CD4-positive, alpha-beta T cell treated with Interleukin-4 for 1 hour (primary cell): ENCODE measurements at places on chromosomes 2 and 18.

DNA sequence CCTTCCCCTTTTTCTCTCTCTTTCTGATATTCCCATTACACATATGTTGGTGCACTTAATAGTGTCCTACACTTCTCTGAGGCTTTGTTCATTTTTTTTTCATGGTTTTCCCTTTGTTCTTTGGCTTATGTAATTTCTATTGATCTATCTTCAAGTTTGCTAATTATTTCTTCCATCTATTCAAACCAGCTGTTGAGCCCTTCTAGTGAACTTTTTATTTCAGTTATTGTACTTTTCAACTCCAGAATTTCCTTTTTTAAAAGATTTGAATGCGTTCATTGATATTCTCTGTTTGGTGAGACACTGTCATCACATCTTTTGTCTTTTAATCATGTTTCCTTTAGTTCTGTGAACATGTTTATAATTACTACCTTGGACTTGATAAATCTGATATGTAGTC lies 118.2 kb downstream of the ARHGEF4 start:
- DNase-seq: no peak

GRCh38 chr2:184765112-184765895 lies 167.0 kb downstream of the ZNF804A start:
- DNase-seq: no peak

- DNase-seq: no peak
Measured at GRCh38 chr18:29104227-29104626, 927.3 kb upstream of the CDH2 start.

DNA sequence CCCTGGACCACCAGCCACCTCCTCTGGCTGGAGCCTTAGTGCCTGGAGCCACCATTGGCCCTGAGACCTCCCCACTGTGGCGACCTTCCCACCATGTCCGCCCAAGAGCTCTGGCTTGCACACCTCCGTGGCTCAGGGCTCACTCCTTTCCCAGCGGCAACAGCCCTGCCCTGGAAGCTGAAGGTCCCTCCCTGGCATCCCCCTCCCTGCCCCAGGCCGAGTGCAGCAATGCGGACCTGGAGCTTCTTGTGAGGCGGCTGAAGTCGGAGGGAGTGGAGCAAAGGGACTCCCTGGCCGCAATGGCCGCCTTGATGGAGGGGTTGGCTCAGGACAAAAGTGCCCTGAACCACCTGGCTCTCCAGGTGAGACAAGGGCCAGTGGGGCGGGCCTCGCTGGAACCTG lies 28.6 kb downstream of the CROCC2 start:
- DNase-seq: no peak

DNA sequence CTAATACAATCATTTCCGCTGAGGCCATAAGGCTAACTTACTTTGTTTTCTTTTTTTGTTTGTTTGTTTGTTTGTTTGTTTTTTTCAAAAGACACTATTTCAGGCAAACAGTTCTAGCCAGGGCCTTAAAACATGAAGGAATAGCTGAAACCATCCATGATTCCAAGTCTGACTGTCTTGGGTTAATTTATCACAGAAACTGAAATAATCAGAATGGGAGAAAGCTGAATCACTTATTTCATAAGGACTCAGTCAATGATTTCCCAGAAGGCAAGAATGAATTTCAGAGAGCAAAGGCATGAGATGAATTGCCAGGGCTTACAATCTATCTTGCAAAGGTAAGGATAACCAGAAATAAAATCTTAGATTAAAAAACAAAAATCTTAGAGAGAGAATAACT lies 1315.1 kb downstream of the SUCLG1 start:
- no peak for DNase-seq

- no peak for DNase-seq
Measured at GRCh38 chr18:11541179-11541578, 68.2 kb upstream of the SLC35G4 start.

- no peak for DNase-seq
Measured at GRCh38 chr2:30981510-30981909, 156.7 kb downstream of the GALNT14 start.

- no peak for DNase-seq
Measured at GRCh38 chr18:42620657-42621056, 494.8 kb downstream of the RIT2 start.

- no peak for DNase-seq
Measured at GRCh38 chr2:24276349-24276899, 83.9 kb downstream of the ITSN2 start.

- no peak for DNase-seq
Measured at GRCh38 chr2:232511336-232511890, 8.8 kb upstream of the PRSS56 start.

GRCh38 chr2:216117561-216118340 lies 8.6 kb downstream of the XRCC5 start:
- DNase-seq: no peak

- DNase-seq: peak; percentile 40
Measured at GRCh38 chr2:97740590-97741182, 27.3 kb downstream of the ZAP70 start.

DNA sequence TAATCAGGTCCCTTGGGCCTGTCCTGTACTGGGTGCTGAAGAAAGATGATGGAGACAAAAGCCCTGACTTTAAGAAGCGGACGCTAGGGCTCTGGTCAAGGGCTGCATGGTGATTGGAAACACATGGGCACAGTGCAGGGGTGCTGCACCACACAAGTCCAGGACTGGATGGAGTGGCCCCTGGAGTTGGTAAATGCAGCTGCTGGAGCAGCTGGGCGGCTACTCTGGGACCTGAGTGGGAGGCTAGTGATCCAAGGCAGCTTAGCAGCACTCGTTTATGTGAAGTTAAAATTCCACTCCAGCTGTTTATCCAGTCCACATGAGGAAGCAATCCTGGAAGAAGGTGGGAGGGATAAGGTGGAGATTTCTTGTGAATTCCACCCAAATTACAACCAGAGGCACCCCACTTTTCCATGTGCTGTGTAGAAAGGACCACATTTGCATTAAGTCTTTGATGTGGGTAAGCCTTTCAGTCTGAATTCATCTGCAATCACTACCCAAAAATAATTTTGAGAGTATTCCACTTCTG lies 24.9 kb downstream of the MERTK start:
- no peak for DNase-seq

GRCh38 chr2:2698182-2699120 lies 367.4 kb upstream of the MYT1L start:
- no peak for DNase-seq

DNA sequence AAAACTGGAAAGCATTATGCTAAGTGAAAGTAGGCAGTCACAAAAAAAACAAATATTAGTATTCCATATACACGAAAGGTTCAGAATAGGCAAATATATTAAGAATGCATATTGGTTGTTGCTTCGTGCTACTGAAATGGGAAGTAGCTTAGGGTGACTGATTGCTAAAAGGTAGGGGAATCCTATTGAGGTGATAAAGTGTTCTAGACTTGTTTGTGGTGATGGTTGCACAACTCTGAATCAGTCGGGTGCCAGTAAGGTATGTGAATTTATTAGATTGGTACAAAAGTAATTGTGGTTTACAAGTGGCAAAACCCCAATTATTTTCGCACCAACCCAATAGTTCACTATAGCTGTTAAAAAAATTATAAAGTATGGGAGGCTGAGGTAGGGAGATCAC lies 20.7 kb downstream of the USP34 start:
- peak; percentile 33 for DNase-seq

- no peak for DNase-seq
Measured at GRCh38 chr2:101753720-101754490, 56.4 kb downstream of the MAP4K4 start.

- no peak for DNase-seq
Measured at GRCh38 chr2:79025421-79025820, at the start of gene REG3G. Gene REG3G (plus strand): TSS chr2:79025702. CDS start chr2:79026094, 392 bp downstream.

GRCh38 chr18:69936191-69936558 lies 11.5 kb downstream of the CD226 start:
- DNase-seq: no peak

DNA sequence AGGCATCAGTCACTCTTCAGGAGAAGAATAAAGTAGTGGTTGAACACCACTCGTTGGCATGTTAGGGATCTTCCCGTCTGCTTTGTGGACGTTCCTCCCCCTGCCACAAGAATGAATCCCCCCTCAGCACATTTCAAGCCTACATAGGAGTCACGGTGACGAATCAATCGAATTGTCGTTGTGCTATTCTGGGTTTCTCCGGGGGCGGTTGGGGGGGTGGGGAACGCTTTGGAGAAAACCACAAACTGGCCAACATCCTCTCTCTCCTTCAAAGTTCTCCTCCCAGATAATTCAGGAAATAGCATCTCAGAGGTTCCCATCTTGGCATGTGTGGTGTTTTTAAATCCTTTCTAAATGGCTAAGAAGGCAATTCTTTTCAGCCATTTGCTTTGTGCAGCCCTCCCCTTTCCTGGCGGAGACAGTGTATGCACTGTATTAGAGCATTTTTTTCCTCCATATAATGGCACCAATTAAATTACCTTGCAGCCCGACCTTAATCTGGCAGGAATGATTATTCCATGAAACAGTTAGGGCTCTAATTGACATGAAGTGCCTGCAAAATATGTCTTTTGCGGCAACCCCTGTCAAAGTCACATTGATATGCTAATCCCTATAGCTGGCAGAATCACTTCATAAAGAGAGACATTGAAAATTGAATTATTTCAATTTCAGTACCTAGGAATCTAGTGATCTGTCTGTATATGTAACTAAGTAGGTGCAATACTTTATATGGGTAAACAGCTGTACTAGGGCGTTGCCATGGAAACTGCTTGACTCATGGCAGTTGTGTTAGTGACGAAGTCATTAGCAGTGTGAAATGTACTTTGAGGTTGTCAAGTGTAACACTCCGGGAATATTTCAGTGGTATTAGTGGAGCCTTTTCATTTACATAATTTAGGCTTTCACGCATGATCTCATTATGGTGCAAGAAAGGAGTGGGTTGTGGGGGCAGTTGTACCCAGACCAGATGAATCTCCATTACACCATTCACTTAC lies 323.4 kb upstream of the SLC14A2 start:
- DNase-seq: no peak

DNA sequence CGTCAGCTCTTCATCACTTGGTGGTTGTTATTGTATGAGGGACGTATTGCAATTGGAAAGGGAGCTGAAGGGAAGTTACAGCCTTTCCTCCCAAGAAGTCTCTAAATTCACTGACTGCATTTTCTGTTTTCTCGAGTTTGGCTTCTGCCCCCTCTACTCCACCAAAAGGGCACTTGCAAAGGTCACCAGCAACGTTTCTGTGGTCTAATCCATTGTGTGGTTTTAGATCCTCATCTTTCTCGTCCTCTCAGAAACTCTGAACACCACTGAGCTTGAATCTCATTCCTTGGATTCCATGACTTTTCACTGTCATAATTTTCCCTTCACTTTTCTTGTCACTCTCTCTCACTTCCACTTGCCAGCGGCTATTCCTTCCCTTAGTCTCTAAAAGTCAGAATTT lies 308.0 kb downstream of the AFF3 start:
- DNase-seq: no peak

DNA sequence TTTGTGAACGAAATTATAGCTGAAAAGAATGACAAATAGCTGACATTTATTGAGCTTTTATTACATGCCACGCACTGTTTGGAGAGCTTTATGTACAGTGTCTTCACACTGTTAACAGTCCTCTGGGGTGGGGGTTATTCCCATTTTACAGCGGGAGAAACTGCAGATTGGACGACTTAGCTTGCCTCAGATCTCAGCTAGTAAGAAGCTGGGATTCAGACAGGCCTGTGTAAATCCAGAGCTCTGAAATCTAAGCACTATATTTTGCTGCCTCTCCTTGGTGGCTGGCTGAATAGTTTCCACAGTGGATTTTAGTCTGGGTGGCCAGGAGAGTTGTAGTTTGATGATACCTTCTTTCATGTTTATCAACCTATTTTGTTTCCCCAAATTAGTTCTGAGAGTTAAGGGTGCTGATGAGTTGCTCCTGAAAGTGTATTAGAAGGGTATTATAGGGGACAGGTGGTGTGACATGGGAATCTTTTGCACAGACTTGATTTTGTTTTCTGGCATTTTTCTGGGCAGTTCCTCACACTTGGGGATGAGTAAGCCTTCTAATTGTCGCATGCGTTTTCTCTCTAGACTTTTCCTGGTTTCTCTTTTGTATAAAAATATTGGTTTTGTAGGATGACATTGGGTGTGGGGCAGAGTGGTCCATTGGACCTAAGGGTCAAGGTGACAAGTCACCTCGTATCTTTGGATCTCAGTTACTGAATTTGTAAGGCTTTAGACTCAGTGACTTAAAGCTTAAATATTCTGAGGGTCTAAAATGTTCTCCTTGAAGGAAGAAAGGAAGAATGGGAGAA lies 1.5 kb downstream of the ACSL3 start:
- DNase-seq: no peak

GRCh38 chr2:38744399-38744780 lies 6.8 kb downstream of the SRSF7 start:
- DNase-seq: no peak

- peak; percentile 58 for DNase-seq
Measured at GRCh38 chr2:191038241-191038725, 24.3 kb upstream of the STAT1 start.
